ENCODE measurements at places on chromosomes 6 and 20.

GRCh38 chr20:51715856-51716185, 52.4 kb downstream of the ATP9A start:
- no peak for DNase-seq

DNA sequence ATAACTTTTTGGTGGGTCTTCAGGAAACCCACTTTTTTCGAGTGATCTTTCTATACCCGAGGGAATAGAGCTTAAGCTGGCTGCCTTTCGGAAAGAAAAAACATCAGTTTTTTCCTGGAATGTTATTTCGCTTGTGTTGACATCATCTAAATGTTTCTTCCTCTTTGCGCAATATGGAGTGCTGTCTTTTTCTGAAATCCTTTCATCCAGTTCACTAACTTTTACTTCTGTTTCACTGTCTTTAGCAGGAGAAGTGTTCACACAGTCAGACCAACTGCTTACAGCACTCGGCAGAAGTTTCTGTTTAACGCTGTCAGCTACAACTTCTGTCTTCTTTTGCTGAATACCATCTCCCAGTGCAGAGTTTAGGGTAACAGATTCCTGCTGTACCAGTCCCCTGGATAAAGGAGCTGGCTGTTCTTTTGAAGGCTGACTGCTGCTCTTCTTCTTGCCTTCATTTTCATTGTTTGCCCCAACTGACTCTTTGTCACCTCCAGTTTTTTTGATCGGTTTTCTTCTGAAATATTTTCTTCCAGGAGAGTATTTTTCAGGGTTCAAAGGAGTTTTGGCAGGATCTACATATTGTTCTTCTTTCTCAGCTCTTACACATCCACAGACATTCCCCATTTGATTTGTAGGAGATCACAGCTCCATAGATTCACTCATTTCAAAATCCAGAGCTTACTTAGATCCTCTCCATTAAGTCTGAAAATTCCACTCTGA, 50.0 kb upstream of the DST start:
- peak; percentile 88 for DNase-seq

DNA sequence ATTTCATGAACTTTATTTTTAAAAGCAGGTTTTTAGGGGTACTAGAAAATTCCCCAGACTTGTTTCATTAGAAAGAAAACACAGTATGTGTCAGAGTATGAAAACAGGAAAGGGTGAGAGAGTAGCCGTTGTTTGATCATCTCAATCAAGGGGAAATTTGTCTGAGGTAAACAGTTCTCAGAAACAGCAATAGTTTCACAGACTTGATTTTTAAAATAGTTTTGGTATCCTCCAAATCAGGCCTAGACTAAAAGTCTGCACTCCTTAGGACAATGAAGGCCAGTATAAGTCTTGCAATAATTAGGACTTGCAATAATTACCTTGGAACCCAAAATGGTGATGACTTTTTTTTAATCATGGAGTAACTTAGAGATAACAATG, 176.6 kb upstream of the TAB2 start:
- no peak for DNase-seq

- no peak for DNase-seq
These were observed 29.5 kb downstream of the BFSP1 start for GRCh38 chr20:17501701-17502100.

DNA sequence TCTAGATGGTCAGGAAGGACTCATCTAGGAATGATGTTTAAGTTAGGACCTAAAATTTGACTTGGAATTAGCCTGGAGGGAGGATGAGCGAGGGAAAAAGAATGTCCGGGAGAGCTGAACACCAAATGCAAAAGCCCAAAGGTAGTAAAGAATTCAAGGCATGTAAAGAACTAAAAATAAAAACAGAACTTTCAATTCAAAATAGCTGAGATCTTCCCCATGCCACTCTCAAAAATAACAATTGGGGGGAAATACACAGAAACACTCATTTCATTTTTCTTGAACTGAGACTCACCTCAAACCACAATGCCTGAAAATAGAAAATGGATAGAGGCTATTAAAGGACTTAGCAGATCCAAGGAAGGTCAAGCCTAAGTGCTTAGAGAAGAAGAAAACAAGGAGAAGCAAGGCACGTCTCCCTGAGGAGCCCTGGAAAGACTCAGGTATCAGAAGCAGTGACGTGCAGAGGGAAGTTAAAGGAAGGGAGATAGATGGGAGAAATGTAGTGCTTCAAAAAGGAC, 10.4 kb downstream of the PXT1 start:
- DNase-seq = no peak

DNA sequence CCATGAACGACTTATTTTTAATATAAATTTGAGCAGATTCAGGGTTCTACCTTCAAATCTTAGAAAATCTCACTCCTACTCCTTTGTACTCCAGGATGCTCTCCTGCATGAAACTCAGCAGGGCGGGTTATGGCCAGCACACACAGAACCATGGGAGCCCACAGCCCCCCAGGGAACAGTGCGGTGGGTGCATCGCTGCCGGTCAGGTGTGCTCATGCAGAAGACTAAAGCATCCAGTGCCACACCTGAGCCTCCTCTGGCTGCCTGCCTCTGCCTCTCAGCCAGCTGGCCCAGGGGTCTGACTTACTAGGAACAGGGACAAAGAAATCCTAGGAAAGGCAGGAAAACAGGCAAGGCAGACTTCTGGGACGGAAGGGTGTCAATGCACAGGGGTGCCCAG, 31.8 kb downstream of the EZR start:
- no peak for DNase-seq

DNA sequence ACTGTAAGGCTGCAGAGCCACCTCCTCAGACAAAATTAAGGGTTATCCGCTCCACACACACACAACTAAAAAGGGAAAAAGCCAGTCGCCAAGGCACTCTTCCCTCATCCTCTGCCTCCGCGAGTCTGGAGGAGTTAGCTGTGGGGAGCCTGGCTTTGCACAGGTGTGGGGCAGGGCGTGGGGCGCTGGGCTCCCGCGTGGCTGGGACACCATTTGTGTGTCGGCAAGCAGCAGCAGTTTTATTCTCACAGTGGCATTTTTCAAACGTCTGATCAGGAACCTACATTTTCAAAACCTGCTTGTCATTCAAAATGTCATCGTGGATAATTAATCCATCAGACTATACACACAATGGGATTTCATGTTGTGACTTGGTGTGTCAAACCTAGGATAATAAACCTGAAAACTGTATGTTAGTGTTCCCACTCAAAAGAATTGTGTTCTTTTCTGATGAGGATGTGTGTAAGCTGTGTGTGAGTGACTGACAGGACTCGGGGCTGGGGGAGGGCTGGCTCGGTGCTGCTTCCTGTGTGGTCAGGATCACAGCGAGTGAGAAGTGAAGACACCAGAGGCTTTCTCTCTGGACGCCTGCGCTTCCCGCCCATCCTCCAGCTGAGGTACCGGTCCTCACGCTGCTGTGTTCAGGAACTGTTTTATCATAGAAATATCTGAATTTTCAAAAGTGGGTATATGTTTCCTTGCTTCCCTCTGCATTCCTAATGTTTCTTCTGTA, 83.1 kb downstream of the IRF4 start:
- peak; percentile 13 for DNase-seq

DNA sequence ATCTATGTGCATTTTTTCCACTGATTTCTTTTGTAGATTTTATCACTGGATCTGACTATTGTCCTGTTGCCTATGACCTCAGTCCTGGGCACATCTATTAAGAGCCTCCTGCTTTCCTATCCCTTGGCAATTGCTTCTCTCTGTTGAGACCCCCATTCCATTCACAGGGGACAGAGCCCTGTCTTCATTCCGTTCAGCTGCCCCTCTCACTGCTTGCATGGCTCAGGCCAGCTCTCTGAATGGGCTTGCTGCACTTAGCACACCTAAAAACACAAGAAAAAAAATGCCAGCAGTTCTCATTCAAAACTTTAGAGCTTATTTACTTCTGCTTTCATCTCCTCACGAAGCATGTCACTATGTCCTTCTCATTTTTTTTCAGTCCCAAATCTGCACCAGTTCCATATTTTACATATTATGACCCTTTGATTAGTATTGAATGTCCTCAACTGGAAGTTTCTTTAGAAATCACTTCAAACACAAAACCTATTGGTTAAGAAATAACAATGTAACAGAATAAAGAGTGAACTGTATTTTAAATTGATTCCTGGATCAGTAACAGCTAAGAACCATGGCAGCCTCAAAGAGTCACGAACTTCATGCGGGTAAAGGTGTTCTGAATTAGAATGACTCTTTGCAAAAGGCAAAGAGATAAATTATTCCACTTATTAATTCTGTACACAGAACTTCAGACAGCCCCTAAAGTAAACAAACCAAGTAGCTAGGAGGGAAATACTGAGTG, 616.5 kb downstream of the C6orf118 start:
- no peak for DNase-seq

- DNase-seq = peak; percentile 89
These were observed 45.2 kb upstream of the NT5E start for GRCh38 chr6:85404564-85405174.

GRCh38 chr20:37841389-37841788, 61.5 kb upstream of the VSTM2L start:
- no peak for DNase-seq

- DNase-seq = no peak
These were observed 15.5 kb upstream of the MROH8 start for GRCh38 chr20:37194621-37195417.

GRCh38 chr20:53905820-53906191, 164.6 kb downstream of the BCAS1 start:
- DNase-seq = no peak

DNA sequence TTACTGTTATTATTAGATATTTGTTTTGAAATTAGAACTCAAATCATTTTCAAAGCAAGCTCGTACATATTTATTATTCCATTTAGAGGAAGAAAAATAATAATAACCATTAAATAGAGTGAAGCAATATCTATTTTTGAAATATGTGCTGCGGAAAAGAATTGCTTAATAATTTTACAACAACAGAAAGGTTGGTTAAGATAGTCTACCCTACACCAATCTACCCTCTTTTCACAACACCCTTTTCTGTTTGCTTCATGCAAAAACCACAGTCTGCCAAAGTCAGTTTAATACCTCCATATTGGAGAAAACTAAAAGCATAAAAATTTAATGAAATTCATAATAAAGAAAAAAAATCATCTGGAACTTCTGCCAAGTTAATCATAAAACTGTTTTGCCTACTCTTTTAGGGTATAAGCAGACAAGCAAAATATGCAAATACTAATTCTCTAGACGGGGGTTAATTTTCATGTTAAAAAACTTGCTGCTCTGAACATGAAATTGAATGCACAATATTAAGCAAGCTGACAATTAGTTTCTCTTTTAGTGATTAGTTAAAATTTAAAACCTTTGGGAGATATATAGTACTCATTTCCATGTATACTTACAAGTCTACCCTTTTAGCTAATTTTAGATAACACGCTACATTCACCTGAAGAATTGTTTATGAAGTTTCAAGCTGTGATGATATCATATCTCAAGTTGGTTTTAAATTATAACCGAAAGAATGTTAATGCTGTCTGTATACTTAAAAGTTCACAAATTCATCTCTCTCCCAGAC, 100.2 kb downstream of the AHI1 start:
- no peak for DNase-seq

DNA sequence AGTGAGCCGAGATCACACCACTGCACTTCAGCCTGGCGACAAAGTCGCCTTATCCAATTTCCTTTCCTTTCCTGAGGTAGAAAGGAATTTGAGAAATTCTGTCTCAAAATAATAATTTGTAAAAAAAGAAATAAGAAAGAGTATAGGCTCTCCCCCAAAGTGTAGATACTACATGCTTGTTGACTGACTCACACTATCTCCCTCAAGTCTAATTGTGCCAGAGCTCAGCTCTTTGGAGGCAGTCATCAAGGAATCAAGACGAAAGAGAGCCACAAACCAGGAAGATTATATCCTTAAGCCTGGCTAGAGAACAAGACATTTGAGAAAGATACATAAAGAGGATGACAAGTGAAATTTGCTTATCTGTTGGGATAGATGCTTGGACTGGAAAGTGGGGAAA, 3.7 kb upstream of the FKBPL start:
- DNase-seq = no peak

- no peak for DNase-seq
These were observed 11.1 kb upstream of the ARFGEF2 start for GRCh38 chr20:48910347-48910781.

DNA sequence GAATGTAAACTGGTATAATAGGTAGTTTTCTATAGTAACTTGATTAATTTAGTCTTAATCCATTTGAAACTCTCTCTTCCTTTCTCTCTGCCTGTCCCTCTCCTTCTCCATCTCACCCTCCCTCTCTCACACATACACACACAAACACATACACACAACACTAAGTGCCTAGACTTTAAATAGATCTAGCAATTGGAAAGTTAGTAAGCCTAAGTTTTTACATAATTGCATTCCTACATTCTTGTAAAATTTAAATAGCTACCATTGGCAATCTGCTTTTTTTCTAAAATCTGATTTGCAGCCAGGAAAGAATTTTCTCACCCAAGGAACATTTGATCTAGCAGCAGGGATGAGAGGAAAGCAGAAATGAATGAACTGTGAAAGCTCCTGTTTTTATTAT, 15.7 kb downstream of the GFRA4 start:
- DNase-seq = no peak

GRCh38 chr6:34205466-34205865, 31.2 kb upstream of the HMGA1 start:
- DNase-seq = no peak
